ENCODE measurements at places on chromosomes 6 and 20. TPM values are rescaled to one million over a fixed set of nuclear protein-coding genes. Genes with fewer than 3 reads are reported as not detected.

GRCh38 chr20:59421920-59422637 is 121.7 kb downstream of the EDN3 start:
- no peak for DNase-seq
- H3K27ac ChIP-seq: no peak overlapping the region
- H3K36me3 ChIP-seq: no peaks in the 10 kb centered on the region

DNA sequence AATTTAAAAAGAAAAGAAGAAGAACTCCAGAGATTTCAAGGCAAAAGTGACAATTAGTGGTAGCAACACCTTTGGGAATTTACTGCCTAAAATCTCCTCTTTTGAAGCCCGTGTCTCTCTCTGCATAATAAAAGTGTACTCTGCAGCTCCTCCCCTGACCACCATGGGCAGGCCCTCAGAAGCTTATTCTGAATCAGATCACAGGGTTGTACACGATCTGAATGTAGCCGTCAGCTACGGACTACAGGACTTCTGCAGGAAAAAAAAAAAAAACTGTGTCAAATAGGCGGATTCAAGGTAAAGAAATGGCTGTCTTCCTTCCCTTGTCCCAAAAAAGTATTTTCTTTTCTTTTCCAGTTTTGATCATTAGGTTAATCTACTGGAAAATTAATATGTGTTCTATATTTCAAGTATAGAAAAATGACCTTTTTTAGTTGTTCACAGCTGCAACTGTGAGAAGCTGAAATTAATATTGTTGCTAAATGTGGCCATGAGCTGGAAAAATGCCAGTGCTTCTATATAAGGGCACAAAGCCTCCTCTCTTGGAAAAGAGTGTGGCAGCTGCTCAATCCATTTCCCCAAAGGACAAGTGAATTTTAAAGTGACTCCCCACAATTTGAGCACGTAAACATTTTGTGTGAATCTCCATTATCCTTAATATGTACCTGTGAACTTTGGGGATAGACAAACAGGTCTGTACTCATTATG is 397.4 kb downstream of the C6orf118 start:
- no peak overlapping the region for H3K4me3 ChIP-seq
- DNase-seq: no peak
- H3K27me3 ChIP-seq: no peaks in the 10 kb centered on the region
- H3K27ac ChIP-seq: no peak overlapping the region

DNA sequence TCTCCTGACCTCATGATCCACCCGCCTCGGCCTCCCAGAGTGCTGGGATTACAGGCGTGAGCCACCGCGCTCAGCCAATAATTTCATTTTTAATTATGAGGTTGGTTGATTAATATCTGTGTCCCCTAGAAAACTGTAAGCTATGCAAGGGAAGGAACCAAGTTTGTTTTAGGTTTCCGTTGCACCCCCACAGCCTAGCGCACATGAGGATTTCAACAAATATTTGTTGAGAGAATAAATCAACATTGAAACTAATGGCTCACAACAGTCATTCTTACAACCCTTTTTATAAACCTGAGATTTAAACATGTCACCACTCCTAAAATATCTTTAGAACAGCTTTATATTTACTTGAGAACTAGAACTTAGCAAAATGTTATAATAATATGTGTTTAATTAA is 114.0 kb upstream of the CARMIL1 start:
- no peak for DNase-seq
- H3K4me1 ChIP-seq: no peaks in the 10 kb centered on the region
- peaks cover 8% of the 10 kb centered on the region for H3K27me3 ChIP-seq
- H3K27ac ChIP-seq: no peak overlapping the region
- peaks cover 5% of the 10 kb centered on the region for H3K36me3 ChIP-seq

GRCh38 chr20:5835871-5836270 is 85.7 kb downstream of the SHLD1 start:
- H3K4me1 ChIP-seq: peaks cover 17% of the 10 kb centered on the region
- peak overlapping the region; percentile 99 for H3K27ac ChIP-seq
- H3K27me3 ChIP-seq: no peaks in the 10 kb centered on the region
- H3K36me3 ChIP-seq: peaks cover 21% of the 10 kb centered on the region
- peak overlapping the region; percentile 77 for H3K4me3 ChIP-seq

DNA sequence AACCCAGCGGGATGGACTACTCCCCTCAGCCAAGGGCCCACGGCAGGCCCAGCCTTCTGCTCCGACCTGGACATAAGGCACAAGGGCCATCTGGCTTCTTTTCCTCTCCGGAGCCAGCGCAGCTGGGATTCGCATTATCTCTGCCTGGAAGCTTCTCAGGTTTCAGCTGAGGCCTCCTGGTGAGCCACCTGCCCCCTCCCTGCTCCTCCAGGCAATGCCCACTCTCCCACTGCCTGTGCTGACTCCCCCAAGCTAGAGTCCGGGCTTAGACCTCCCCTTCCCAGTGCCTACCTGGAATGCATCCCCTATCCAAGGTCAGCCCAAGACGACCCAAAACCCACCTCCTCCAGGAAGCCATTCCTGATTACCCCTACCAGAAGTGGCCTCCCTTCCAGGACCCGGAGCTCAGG is 60.7 kb downstream of the EZR start:
- H3K4me1 ChIP-seq: no peaks in the 10 kb centered on the region
- no peaks in the 10 kb centered on the region for H3K27me3 ChIP-seq
- H3K27ac ChIP-seq: no peak overlapping the region
- H3K4me3 ChIP-seq: no peak overlapping the region
- no peak for DNase-seq
- H3K36me3 ChIP-seq: peaks cover 38% of the 10 kb centered on the region

DNA sequence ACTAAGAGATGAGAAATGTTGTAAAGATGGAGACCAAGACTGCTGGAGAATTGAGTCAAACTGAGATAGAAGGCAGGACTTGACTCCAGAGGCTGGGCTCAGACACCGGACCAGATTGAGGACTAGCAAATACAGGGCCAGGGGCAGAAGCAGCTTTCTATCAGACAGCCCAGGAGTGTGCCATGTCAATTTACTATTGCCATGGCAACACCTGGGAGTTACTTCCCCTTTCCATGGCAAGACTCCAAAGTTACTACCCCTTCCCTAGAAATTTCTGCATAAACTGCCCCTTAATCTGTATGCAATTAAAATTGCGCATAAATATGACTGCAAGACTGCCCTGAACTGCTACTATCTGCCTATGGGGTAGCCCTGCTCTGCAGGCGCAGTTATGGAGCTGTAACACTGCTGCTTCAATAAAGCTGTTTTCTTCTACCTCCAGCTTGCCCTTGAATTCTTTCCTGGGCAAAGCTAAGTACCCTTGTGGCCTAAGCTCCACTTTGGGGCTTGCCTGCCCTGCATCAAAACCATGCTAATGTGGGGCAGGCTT is 90.1 kb upstream of the EDN1 start:
- H3K27me3 ChIP-seq: peaks cover 14% of the 10 kb centered on the region
- H3K4me3 ChIP-seq: no peak overlapping the region
- no peak overlapping the region for H3K27ac ChIP-seq
- DNase-seq: no peak
- H3K36me3 ChIP-seq: no peaks in the 10 kb centered on the region

DNA sequence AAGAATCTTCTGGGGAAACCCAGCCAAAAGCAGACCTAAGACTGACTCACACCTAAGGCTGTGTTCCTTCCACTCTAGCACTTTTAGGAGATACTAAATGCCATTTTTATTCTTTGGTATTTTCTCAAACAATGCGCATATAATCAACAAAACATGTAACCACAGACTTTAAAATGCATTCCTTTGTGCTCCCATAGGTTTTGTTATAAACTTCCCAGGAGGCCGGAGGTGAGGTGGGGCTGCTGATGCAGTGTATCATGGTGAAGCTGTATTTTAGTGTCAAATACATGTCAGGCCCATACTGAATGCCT is 155.2 kb downstream of the BTBD3 start:
- H3K27me3 ChIP-seq: no peaks in the 10 kb centered on the region
- no peak for DNase-seq
- H3K27ac ChIP-seq: no peak overlapping the region
- no peak overlapping the region for H3K4me3 ChIP-seq

GLYATL3 gene
- polyA plus RNA-seq: not detected

Data from naive thymus-derived CD8-positive, alpha-beta T cell (primary cell).